Cardiac muscle cell (in vitro differentiated cells and primary cell): ENCODE measurements at places on chromosomes 11 and 22.
A peak's percentile ranks its signal among the peaks of the same experiment; 100 is the strongest.

DNA sequence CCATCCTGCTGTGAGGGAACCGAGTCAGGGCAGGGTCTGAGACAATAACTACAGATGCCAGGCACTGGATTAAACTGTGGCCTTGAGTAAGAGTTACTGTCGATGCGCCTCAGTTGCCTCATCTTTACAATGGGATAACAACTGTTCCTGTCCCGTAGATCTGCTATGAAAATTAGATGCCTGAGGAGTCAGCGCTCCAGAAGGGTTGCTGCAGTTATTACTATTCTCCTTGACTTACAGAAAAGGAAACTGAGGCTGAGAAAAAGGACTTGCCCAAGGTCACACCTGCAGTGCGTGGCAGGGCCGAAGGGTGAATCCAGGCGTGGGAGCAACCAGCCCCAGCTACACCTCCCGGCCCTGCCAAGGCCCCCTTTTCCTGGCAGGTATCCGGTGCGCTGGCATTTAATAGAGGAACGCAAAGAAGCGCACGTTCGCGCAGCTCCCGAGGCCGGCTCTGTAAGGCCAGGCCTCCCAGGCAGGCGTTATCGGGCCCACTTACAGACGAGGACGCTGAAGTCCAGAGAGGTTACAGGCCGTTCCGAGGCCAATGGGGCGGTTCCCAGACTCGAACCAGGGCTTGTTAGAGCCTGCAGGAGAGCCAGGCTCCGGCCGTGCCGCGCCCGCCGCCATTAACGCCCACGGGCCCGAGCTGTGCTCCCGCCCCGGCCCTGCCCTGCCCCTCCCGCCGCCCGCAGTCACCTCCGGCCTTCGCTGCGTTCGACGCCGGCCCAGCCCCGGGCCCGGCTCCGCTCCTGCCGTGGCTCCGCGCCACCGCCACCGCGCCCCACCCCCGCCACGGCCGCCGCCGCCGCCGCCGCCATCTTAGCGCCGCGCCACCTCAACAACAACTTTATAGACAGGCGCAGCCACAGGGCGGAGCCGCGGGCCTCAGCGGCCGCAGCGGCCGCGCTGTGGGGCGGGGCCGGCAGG is at the start of gene C11orf68:
TSS of gene C11orf68 (minus strand) at position 852 of the 930 bp plus-strand sequence. CDS start at position 821, 31 bp downstream.
- peak within 1 kb of the TSS; percentile 73 for H3K4me3 ChIP-seq
- peaks cover 5% of the 10 kb centered on the region for H3K36me3 ChIP-seq
- DNase-seq: peak; percentile 47
- H3K4me1 ChIP-seq: peaks cover 4% of the 10 kb centered on the region
- no peaks in the 10 kb centered on the region for H3K27me3 ChIP-seq
- peak within 1 kb of the TSS; percentile 96 for H3K27ac ChIP-seq

DNA sequence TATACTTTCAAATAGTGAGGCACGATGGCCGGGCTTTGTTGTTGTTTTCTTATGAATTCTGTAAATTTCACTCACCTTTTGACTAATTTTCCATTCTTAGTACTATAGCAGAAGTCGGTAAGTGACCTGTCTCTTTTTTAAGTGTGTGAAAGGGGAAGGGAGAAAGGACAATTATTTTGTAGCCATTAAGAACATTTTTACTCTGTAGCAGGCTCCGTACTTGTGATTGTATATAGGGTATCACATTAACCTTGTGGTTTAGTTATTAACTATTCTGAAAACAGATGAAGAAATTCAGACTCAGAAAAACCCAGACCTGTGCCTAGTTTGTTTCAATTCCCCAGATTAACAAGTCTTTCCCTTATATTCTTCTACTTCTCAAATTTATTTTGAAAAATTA is 78.7 kb downstream of the CASP12 start:
- no peaks in the 10 kb centered on the region for H3K27me3 ChIP-seq
- H3K36me3 ChIP-seq: no peaks in the 10 kb centered on the region
- H3K4me1 ChIP-seq: no peaks in the 10 kb centered on the region
- no peak for DNase-seq

GRCh38 chr11:96136613-96137298 is 206.2 kb downstream of the MAML2 start:
- no peak for DNase-seq
- H3K4me1 ChIP-seq: no peaks in the 10 kb centered on the region
- no peak overlapping the region for H3K4me3 ChIP-seq
- H3K36me3 ChIP-seq: no peaks in the 10 kb centered on the region
- no peaks in the 10 kb centered on the region for H3K27me3 ChIP-seq

- DNase-seq: peak; percentile 92
- peaks cover 36% of the 10 kb centered on the region for H3K27me3 ChIP-seq
- H3K36me3 ChIP-seq: no peaks in the 10 kb centered on the region
- peaks cover 14% of the 10 kb centered on the region for H3K4me1 ChIP-seq
- peak overlapping the region; percentile 67 for H3K27ac ChIP-seq
Measured at GRCh38 chr22:40040927-40041326, 46.2 kb downstream of the FAM83F start.

DNA sequence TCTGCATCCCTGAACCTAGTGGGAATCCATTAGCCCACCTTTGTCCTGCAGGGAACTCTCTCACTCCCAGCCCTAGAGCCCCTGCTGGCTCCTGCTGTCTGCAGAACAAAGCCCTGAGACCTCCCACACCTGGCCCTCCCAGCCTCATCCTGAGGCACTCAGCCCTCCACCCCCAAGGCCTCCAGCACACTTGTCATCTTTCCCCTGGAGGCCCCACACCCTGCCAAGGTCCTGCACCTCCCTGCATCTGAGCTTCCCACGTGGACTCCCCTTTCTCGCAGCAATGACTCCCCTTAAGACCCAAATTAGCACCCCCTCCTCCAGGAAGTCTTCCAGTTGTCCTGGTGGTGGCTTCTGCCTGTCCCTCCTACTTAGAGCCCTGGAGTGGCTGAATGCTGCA is 42.3 kb upstream of the LINC01488 start:
- H3K27ac ChIP-seq: no peak overlapping the region
- H3K4me1 ChIP-seq: peaks cover 8% of the 10 kb centered on the region
- DNase-seq: no peak
- no peaks in the 10 kb centered on the region for H3K36me3 ChIP-seq

DNA sequence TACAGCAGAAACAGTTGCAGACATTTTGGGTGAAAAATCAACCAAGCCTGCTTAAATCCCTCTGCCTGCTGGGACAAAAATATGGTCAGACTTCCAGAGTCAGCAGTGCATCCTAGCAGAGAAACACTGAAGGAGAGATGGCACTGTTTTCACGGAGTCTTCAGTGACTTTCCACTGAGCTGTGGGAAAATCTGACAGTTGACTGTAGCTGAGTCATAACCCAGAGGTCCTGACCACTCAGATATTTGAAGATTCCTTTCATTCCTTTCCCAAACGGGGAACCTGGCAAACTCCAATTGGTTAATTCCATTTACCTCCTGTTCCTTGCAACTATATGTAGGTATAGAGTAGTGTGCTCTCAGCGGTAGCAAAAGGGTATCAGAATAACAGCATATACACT is 20.9 kb upstream of the UPB1 start:
- H3K4me3 ChIP-seq: no peak overlapping the region
- no peaks in the 10 kb centered on the region for H3K36me3 ChIP-seq
- peak overlapping the region; percentile 70 for H3K27ac ChIP-seq
- no peaks in the 10 kb centered on the region for H3K4me1 ChIP-seq

GRCh38 chr11:14582793-14583192 is 60.8 kb upstream of the PDE3B start:
- no peak overlapping the region for H3K27ac ChIP-seq
- DNase-seq: no peak
- H3K4me3 ChIP-seq: no peak overlapping the region
- H3K4me1 ChIP-seq: peaks cover 13% of the 10 kb centered on the region

- H3K4me1 ChIP-seq: no peaks in the 10 kb centered on the region
- H3K36me3 ChIP-seq: no peaks in the 10 kb centered on the region
- no peak overlapping the region for H3K27ac ChIP-seq
- H3K27me3 ChIP-seq: no peaks in the 10 kb centered on the region
Measured at GRCh38 chr11:121711939-121712338, 259.2 kb upstream of the SORL1-AS1 start.

GRCh38 chr11:25244126-25244525 is 747.3 kb downstream of the LUZP2 start:
- no peaks in the 10 kb centered on the region for H3K27me3 ChIP-seq
- no peaks in the 10 kb centered on the region for H3K36me3 ChIP-seq
- no peaks in the 10 kb centered on the region for H3K4me1 ChIP-seq
- H3K27ac ChIP-seq: no peak overlapping the region
- DNase-seq: no peak
- H3K4me3 ChIP-seq: no peak overlapping the region

DNA sequence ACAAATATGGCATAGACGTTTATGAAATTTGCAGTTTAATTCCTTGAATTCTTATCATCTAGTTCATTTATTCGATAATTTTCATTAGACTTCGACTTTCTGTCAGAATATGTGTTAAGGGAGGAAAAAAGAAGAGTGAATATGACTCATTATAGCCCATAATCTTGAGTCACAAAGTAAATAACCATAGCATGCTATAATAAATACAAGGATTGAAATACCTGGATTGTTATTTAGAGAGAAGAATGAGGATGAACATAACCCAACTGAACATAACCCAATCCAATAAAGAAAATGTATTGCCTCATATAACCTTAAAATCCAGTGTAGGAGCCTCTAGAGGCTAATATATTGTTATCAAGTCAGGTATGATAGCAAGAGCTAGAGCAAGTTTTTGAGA is 1858.3 kb upstream of the RAG2 start:
- DNase-seq: no peak
- H3K27ac ChIP-seq: no peak overlapping the region
- no peaks in the 10 kb centered on the region for H3K36me3 ChIP-seq
- no peak overlapping the region for H3K4me3 ChIP-seq
- H3K4me1 ChIP-seq: peaks cover 4% of the 10 kb centered on the region

DNA sequence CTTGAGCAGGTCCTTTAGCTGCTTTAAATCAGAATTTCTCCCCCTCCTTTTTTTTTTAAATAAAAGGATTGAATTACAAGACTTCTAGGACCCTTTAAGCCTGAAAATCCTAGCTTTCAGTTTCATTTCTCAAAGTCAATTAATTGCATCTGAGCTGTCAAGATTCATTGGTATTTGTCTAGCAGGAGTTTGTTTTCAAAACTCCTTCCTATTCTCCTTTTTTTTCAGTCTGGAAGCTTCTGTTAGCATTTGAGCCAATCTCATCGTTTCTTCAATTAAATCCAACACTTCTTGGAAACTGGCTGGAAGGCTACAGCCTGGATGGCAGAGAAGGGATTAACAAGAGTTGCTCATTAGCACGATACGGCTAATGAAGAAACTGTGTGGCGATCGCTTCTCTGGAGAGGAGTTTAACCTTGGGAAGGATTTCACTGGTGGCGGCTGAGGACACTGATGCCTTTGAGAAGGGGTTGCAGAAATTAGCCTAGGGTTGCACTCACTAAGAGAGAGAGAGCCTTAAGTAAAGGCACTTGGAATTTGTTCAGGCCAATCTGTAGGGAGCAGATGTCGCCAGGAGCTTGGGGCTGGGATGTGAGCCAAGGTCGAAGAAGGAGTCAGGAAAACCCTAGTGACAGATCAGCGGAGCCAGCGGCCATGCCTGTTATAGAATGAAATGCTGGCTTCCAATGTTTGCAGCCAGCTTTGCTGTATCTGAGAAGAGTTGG is 43.8 kb upstream of the API5 start:
- no peaks in the 10 kb centered on the region for H3K4me1 ChIP-seq
- H3K4me3 ChIP-seq: no peak overlapping the region

- H3K36me3 ChIP-seq: no peaks in the 10 kb centered on the region
- H3K27ac ChIP-seq: no peak overlapping the region
- peaks cover 91% of the 10 kb centered on the region for H3K27me3 ChIP-seq
- no peak for DNase-seq
- no peak overlapping the region for H3K4me3 ChIP-seq
- H3K4me1 ChIP-seq: peaks cover 4% of the 10 kb centered on the region
Measured at GRCh38 chr22:41912338-41913039, 2.4 kb downstream of the SHISA8 start.

DNA sequence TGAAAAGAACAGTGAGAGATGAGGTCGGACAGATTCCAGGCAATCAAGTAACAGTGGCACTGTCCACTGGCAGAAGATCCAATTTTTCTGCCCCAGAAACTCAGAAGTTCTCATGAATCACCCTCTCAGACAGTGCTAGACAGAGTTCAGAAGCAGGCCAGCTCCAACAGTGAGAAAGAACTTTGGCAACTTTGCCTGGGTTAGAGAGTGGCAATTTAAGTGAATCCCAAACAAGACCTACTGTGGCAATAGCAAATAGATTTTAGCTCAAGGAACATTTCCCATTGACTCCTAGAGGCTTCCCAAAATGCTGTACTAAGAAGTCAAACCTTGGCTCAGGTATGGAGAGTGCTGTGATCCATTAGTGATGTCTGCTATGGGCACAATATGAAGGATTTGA is 12.3 kb downstream of the CD44 start:
- H3K27me3 ChIP-seq: no peaks in the 10 kb centered on the region
- no peaks in the 10 kb centered on the region for H3K4me1 ChIP-seq
- no peak overlapping the region for H3K27ac ChIP-seq
- H3K36me3 ChIP-seq: no peaks in the 10 kb centered on the region

- no peaks in the 10 kb centered on the region for H3K4me1 ChIP-seq
- no peak overlapping the region for H3K4me3 ChIP-seq
- no peaks in the 10 kb centered on the region for H3K27me3 ChIP-seq
- DNase-seq: no peak
Measured at GRCh38 chr11:115874843-115875242, 370.6 kb upstream of the CADM1 start.

DNA sequence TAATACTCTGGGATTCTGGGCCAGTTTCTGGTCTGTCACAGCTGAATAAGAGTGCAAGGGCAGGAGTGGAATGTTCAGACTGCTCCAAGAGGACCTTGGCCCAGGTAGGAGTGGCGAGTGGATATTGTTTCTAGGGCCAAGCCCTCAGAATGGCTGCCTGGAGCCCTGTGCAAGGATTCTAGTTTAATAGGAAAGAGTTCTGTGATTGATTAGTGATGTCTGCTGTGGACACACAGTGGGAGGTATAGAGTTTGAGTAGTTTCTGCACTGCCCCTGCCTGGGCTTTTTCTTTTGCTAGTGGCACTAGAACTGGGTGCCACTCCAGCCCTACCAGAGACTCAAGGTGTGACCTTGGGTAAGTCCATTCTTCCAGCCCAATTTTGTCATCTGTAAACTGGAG is 9.7 kb upstream of the MPPED1 start:
- no peak overlapping the region for H3K4me3 ChIP-seq
- no peak for DNase-seq
- no peaks in the 10 kb centered on the region for H3K4me1 ChIP-seq
- peaks cover 4% of the 10 kb centered on the region for H3K27me3 ChIP-seq
- no peak overlapping the region for H3K27ac ChIP-seq
